Right cardiac atrium (tissue), 5 donors: ENCODE measurements at places on chromosomes 5 and 9.

DNA sequence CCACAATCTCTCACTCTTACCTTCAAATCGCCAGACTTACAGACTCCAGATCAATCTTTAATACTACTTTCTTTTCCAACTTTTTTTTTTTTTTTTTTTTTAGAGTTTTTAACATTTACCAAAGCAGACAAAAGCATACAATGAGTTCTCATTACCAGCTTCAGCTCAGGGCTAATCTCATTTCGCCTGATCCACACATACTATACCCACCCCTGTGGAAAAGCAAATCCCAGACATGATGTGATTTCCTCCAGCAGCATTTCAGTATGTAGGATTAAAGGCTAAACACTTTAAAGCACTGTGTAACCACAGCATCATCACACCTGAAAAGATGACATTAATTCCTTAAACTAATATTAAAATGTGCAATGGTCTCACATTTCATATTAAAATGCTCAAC lies 138.8 kb upstream of the RETREG1 start:
- no peak for DNase-seq

DNA sequence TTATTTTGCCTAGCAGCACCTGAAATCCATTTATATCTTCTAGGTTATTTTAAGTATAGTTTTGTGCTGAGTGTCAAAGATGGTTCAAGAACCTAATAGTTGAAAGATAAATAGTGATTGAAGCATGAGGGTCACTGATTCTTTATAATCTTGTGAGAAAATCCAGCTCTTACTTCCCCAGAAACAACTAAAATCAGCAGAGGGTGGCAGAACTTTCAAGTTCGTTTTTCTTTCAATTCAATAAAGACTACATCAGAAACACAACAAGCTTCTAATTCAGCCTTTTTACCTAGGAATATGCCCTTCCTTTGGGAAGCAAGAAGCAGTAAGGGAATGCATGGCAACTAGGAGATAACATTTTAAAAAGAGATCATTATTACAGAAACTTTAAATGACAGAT lies 202.6 kb downstream of the KIAA0825 start:
- no peak for DNase-seq

DNA sequence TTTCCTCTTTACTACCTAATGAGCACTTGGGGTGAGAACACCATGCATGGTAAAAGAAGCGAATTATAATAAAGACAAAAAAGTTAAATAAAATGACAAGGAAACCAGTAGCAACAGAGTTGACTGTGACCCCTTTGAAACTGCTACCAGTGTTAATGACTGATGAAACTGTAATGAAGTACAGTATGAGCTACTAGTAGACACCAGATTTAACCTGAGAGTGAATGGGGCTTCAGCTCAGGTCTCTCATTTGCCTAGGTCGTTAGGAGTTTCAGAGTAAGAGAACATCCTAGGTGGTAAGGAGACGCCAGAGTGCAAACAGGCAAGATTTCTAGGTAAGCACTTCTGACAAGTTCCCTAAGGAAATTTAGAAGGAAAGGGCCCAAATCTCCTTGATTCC lies 346.4 kb downstream of the BNC2 start:
- DNase-seq, result no peak

DNA sequence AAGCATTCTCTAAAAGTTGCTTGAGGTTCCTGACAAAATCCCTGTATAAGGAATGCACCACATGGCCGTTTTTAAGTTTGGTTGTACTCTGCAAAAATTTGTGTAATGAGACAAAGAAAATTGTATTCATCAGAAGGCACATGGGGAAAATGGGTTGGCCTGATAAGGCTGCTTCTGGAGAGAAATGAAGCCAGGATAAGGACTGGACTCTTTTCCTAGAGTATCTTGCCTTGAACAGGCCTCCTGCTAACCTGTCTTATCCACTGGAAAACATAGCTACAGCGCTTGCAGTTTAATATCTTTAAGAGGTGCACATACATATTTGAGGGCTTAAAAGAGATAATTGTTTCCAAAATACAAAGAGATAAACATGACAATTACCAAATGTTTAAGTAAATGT lies 41.4 kb upstream of the IFNK start:
- no peak for DNase-seq

DNA sequence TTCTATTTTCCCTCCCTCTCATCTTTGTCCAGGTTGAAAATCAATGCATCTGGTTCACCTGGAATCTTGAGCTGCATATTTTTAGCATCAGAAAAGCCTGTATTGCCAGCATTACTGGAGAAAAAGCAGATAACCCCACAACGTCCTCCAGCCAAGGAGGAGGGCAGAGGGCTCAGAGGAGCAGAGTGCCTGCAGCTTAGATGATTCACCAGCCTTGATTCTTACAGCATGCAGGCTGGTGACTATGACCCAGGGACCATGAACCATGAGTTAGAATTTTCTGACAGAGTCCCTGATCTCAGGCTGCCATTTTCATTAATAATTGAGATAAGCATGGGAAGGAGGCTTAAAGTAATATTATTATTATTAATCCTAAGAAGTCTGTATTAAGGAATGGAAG lies 278.2 kb downstream of the BRINP1 start:
- no peak for DNase-seq

- DNase-seq, result no peak
Observed at GRCh38 chr5:22314548-22314947, 538.6 kb downstream of the CDH12 start.

DNA sequence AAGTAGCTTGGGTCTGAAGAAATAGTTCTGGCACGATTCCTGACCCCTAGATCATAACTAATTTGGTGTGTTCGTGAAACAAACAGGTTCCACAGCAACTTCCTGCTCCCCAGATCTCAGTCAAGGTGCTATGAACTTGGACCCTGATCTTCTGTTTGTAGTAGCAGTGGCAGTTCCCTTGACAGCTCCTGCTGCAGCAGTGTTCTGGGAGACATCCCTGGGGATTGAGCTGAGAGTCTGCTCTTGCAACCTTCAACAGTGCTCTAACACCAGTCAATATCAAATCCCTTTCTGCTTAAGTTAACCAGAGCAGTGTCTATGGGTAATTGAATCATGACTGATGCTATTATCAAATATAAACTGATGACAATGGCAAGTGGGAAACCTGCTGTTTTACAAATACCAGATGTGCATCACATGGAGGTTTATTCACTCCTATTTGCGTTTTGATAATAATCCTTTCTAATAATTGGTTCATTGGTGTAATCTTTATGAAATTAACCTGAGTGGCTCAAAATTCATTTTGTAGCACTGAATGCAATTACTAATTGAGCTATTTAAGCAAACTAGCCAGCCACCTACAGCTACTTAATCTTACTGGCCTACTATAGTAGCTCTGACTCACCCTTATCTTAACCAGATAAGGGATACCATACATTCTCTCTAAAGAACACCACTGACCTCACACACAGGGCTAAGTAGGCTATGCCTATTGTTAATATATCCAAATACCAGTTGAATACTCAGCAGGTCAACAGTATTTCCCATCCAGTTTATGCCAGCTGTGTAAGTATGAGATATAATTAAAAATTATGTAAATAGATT lies 21.9 kb downstream of the KDM4C start:
- DNase-seq, result no peak

DNA sequence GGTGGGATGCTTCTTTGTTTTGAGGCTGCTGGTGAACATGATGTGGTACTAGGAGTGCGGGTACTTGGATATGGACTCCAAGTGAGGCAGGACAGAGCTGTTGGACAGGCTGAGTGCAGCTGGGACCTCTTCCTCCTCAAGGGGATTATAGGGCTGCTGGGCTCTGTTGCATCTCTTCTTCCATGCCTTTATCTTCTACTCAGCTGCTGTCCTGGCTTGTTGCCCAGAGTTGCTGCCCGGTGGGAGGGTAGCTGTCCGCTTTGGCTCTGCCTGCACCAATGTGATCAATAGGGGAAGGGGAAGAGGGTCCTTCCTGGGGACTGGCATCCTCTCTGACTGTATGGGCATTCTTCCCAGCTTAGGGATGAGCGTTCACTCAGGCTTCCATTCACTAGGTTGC lies 1217.9 kb upstream of the ACO1 start:
- no peak for DNase-seq

DNA sequence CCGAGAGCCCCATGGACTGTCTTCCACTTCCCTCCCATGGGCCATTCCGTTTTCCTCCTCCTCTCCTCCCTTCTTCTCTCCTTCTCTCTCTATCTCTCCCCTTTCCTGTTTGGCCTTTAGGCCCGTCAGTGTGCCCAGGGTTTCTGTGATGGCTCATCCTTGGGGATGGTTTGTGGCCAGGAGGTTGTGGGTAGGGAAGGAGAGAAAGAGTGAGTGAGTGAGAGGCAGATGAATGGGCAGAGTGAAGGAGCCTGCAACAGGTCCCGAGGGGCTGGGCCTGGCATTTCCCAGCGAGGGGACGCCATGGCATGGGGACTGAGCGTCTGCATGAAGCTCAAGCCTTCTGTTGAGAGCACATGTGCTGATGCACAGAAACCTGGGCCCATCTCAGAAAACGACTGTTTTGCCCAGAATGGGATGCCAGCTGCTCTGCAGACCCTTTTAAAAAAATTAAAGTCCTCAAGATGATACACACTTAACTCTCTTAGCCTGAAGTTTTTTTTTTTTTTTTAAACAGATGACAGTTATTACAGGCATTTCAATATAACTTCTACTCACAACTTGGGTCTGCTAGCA lies 69.1 kb downstream of the PRRT1B start:
- no peak for DNase-seq

- DNase-seq, result peak; percentile 59
Observed at GRCh38 chr9:95189251-95190098, 128.0 kb downstream of the FANCC start.

- no peak for DNase-seq
Observed at GRCh38 chr5:61866930-61867329, 439.1 kb upstream of the KIF2A start.

GRCh38 chr5:160210606-160211005 lies 18.7 kb upstream of the FABP6 start:
- DNase-seq, result no peak

GRCh38 chr5:2009986-2010914 lies 127.5 kb upstream of the IRX4 start:
- DNase-seq, result no peak

GRCh38 chr5:68290260-68290674 lies 74.7 kb downstream of the PIK3R1 start:
- DNase-seq, result peak; percentile 70

DNA sequence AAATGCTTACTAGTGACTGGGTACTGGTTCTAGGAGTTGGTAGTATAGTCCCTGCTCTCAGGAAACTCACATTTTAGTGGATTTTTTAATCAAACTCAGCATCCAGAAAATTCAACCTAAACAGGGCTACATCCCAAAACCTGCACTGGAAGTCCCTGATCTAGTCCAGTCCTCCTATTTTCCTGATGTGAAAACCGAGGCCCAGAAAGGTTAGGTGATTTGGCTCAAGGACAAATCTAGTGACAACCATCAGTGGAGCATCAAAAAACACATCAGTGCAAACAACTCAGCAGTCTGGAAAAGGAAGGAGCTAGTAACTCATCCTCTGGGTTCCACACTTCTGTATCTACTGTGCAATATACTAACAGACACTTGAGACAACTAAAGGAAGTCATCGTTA lies 38.2 kb downstream of the SERINC5 start:
- no peak for DNase-seq

DNA sequence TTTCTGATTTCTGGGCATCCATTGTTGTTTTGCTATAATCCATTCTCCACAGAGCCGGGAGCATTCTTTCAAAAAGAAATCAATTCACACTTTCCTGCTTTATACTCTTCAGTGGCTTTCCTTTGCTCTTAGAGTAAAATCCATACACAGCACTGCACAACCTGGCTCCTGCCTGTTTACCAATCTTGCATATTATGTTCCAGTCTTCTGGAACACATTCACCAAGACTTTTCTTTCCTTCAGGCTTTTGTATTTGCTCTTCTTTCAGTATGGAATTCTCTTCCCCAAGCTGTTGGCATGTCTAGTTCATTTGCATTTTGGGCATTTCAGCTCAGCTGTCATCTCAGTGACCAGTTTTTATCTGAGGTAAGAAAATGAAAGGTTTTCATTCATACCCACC lies 6.3 kb downstream of the RFESD start:
- DNase-seq, result no peak

DNA sequence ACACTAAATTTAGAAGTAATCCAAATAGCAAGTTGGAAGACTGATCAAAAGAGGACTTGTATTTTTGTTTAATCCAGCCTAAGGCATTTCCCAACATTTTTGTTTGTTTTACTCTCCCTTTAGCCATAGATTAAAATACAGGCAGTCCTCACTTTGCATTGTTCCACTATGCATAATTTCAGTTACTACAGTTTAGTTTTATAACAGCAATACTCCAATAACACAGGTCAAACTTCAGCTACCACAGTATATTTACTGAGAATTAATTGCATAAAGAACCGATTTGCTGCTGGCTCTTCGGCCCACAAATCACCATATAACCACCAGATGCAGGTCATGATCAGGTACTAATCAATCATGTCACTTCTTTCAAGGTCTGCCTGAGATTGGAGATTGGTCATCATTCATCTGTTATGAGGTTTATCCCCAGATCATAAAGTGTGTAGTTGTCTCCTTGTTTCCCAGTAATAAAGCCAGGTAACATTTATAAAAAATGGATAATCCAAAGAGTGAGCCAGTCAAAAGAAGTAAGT lies 12.1 kb downstream of the FTMT start:
- DNase-seq, result no peak

DNA sequence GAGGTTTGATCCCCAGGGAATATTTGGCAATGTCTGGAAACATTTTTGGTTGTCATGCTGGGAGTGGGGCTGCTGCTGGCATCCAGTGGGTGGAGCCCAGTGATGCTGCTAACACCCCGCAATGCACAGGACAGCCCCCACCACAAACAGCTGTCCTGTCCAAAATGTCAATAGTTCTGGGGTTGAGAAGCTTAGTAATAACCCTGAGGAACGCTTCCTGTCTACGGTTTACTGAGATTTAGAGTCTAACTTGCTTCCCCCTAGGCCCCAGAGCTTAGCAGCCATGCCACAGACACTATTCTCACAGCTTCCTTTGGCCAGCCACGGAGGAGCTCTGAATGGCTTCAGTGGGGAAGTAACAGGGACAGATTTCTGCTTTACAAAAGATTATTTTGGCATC lies 66.5 kb downstream of the MSX2 start:
- DNase-seq, result no peak

DNA sequence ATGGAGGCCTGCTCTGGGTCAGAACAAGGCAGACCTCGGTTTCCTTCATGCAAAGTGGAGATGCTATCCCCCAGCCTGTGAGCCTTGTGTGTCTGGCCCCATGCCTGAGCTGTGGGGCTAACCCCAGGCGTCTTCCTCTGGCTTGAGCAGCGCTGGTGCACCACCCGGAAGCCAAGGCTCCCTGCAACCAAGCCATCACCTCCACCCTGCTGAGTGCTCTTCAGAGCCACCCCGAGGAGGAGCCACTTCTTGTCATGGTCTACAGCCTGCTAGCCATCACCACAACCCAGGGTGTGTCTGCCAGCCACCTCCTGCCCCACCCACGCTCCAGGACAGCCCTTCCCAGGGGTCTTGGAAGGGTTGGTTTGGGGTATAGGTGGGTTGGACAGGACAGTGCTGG lies 16.2 kb downstream of the REXO4 start:
- DNase-seq, result no peak

GRCh38 chr9:20031836-20032235 lies 243.0 kb upstream of the SLC24A2 start:
- no peak for DNase-seq
